Breast epithelium (tissue), 4 donors: ENCODE measurements at places on chromosomes 5 and 9. TPM values are rescaled to one million over a fixed set of nuclear protein-coding genes. Genes with fewer than 3 reads are reported as not detected.

Gene C5
- 13.2 TPM for total RNA-seq

Gene PCDHGA2
- total RNA-seq: 8.6 TPM

Gene INSL6
- not detected for total RNA-seq

Gene SLC4A9
- not detected for total RNA-seq

Gene ORM2
- not detected for total RNA-seq

DNA sequence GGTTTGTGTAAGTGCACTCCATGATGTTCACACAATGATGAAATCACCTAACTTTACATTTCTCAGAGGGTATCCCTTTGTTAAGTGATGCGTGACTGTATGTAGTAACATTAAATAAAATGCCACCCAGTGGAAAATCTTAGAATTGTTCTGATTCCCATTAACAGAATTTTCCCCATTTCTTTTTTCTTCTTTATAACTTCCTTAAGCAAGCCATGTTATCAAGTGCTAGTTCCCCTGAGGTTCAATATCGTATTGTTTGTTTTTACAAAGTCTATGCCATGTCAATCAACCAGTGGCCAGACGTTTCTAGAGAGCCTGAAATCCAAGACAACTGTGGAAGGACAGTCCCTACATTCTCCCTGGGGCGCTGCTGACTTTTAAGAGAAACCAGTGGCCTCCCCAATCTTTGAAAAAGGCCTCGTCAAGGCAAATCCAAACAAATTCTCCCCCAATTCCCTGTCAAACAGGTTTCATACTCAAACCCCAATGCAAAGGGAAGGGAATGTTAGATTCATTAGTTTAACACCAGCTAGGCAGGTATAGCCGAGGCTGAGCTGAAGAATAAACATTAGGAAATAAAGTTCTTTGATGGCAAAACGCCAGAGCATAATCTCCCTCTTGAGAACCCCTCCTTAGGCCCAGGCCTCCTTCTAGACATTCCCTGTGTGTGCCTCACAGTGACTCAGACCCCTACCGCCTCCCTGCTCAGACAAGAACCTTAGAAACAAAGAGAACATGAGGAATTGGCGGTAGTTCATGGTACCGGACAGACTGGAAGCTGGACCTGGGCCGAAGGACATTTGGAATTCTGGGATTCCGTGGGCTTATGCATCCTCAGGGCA, 198.7 kb downstream of the GNA14 start:
- H3K4me1 ChIP-seq: no peaks in the 10 kb centered on the region
- no peak for DNase-seq
- no peaks in the 10 kb centered on the region for H3K36me3 ChIP-seq

DNA sequence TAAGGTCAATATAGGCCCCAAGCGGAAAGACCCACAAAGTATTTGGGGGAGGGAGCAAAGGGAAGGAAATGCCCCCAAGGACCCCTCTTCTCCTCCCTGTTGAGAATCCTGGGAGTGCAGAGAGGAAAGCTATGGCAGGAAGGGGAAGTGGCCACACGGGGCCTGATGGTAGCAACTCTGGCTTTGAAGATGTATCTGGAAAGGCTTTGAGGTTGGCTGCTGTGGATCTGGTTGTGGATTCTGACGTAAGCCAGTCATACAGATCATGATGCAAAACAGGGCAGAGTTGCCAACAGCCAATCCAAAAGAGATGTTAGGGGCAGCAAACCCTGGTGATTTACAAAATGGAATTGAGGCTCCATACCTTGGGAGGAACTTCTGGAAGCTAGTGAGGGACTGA, 108.8 kb downstream of the PRKACG start:
- no peak overlapping the region for H3K27ac ChIP-seq
- no peak for DNase-seq
- no peaks in the 10 kb centered on the region for H3K4me1 ChIP-seq
- H3K36me3 ChIP-seq: no peaks in the 10 kb centered on the region
- no peaks in the 10 kb centered on the region for H3K27me3 ChIP-seq

DNA sequence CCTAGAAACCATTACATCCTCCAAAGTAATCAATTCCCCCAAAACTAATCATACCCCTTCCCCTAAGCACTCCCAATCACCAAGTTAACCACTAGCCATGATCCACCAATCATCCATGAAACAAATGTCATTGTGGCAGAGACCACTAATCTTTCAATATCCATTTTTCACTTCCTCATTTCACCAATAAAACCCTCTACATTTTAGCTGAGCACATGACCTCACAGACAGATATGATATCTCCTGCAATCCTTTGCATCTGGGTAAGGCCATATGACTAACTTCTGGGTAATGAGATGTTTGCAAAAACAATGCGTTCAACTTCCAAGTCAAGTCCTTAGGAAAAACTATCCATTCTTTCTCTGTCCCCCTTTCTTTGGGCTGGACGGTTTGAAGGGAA, 20.7 kb downstream of the OR2S2 start:
- no peak overlapping the region for H3K4me3 ChIP-seq
- no peaks in the 10 kb centered on the region for H3K36me3 ChIP-seq
- no peak for DNase-seq
- H3K27me3 ChIP-seq: no peaks in the 10 kb centered on the region
- H3K4me1 ChIP-seq: no peaks in the 10 kb centered on the region
- no peak overlapping the region for H3K27ac ChIP-seq

GRCh38 chr9:95852059-95853032, 23.1 kb upstream of the ERCC6L2 start:
- no peak overlapping the region for H3K27ac ChIP-seq
- H3K27me3 ChIP-seq: no peaks in the 10 kb centered on the region
- H3K36me3 ChIP-seq: no peaks in the 10 kb centered on the region
